ENCODE measurements at places on chromosomes 1 and 21.

GRCh38 chr1:230495891-230496385, 69.8 kb upstream of the PGBD5 start:
- no peak for DNase-seq

GRCh38 chr1:89050649-89051033, 14.4 kb downstream of the GBP1 start:
- no peak for DNase-seq

DNA sequence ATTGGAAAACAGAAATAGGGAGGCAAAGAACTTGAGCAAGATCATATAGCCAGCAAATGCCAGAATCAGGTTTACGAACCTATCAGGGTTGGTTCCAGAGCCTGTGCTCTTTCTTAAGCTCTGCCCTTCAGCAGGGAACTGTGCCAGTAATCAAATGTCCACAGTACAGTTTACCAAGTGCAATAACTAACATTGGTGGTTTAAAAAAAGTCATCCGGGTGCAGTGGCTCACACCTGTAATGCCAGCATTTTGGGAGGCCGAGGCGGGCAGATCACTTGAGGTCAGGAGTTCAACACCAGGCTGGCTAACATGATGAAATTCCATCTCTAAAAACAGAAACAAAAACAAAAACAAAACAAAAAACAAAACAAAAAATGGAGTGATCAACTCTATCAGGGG, 182.7 kb downstream of the LMX1A start:
- no peak for DNase-seq

GRCh38 chr1:243923292-243924171, 73.5 kb upstream of the AKT3 start:
- DNase-seq = no peak

DNA sequence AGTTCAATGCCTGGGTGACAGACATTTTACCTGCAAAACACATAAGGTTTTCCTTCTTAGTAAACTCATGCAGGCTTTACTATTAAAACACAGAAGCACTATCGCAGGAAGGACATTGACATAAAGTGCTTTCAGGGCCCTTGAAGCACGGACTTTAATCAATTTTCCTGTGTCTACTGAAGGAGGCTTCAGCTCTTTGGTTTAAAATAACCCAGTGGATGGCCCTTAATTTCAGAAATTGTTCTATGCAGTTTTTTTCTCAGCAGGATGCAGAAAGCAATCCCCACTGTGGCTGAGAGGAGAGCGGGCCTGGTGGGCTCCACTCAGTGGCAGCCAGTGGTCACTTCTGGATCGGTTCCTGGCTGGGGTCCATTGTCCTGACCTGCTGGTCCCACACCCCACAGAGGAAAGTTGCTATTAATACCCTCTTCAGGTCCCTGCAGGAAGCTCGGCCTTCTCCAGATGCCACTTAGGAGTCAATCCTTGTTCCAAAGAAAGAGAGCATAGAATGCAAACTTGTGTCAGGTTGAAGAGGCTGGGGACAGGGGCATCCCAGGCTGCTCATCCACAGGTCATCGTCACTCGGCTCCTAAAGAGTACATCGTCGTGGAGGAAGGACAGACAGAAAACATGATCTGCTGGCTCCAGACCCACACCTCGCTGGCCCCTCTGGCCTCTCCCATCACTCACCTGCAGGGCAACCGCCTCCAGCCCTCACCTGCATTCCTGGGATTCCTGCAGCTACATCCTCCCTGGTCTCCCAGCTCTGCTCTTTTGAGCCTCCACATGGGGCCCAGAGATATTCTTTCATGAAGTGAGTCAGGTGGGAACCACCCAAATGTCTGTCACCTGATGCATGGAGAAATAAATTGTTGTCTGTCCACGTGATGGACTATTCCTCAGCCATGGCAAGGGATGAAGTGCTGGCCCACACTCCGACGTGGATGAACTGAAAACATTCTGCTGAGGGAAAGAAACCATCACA, 153.1 kb downstream of the PSMG1 start:
- DNase-seq = peak; percentile 33

DNA sequence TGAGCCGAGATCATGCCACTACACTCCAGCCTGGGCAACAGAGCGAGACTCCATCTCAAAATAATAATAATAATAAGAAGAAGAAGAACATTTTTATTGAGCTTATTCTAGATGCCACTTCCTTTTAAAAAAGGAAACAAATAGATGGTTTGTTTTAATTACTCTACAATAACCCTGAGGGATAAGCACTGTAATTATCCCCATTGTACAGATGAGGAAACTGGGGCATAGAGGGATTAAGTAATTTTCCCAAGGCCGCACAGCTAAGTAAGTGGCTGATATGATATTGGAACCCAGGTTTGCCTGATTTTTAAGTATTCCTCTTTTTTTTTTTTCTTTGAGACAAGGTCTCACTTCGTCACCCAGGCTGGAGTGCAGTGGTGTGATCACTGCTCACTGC, 58.5 kb upstream of the LRIG2 start:
- no peak for DNase-seq

- peak; percentile 59 for DNase-seq
Measured at GRCh38 chr1:38815903-38816627, 43.5 kb downstream of the RRAGC start.

DNA sequence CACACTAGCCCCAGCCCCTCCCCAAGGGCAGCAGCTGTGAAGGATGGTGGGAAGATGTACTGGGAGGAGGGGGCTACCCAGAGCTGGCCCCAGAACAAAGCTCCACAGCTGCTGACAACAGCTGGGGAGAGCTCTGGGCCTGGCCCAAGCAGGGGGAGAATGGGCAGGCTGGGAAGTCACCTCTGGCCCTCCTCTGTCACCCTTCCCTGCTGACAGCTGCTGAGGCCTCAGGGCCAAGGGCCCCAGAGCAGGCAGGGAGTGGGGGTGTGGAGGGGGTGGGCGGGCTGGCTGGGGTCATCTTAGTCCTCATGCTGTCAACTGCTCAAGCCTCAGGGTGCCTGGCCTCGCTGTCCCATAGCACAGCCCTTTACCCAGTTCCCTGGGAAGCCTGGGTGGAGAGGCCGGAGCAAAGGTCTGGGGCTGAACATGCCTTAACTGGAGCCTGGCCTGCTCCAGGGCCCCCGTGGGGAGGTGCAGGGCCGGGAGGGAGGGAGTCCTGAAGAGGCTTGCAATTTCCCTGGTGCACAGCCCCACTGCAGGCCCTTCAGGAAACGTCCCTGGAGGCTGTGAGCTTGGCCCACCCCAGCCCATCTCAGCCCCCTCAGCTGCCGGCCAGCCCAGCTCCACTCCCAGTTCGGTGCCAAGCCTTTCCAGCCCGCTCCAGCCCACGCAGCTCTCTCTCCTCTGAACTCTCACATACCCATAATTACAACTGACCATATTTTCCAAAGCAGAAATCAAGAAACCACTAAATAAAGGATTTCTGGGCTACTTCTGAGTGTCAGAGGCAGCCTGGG, 25.7 kb downstream of the HSPG2 start:
- DNase-seq = no peak

DNA sequence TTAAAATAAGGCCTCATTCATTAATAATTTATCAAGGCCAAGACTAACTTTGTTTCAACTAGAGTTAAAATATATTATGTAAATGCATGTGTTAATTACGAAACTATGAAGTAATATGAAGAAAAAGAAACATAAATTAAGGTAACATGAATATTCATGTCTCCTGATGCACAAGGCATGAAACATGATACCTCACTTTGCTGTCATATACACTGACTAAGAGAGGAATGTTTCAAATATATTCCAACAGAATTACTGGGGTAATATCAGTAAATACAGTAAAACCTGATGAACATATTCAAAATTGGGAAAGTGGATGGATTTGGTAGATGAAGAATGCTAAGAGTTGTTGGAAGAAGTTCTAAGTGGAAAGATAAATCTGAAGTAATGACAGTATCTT, 274.6 kb downstream of the LRRC7 start:
- DNase-seq = no peak
